ENCODE measurements at places on chromosomes 1 and 21.
A peak's percentile ranks its signal among the peaks of the same experiment; 100 is the strongest.

DNA sequence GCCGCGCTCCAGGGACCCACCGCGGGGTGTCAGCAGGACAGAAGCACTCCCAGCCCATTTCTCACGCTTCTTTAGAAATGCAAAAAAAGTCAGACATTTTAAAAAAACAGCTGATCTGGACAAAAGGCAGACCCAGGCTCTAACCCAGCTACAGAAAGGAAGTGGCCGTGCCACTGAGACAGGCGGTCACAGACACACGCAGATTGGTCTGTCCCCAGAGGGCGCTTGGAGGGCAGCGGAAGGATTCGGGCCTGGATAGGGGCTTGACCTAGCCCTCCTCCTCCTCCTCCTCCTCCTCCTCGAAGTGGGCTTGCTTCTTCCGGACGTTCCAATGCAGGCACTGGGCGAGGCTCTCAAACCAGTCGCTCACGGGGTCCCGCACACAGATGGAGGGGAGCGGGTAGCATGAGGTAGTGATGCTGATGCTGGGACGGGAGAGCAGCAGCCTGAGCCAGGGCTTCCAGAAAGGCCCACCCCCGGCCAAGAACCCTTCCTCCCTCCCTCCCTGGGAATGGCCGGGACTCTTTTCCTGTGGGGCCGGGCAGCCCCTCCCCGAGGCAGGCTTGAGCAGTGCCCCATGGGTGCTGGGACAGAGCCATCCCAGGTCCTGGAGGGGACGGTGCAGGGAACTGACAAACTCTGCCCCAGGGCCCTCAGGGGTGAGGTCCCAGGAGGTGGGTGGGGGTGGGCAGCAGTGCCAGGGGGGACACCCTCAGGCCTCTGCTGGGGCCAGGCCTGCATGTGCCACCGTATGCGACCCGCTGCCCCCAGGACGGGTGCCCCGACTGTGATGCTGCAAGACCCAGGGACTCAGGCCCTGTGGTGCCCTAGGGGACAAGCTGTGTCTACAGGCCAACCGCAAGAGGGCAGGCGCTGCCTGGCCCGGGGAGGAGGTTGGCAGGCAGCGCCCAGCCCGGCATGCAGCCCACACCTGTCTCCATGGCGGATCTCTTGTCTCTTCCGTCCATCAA, 25.3 kb downstream of the NADK start:
- no peak for DNase-seq

GRCh38 chr1:224173523-224173922, 9.5 kb upstream of the DEGS1 start:
- no peak for DNase-seq

DNA sequence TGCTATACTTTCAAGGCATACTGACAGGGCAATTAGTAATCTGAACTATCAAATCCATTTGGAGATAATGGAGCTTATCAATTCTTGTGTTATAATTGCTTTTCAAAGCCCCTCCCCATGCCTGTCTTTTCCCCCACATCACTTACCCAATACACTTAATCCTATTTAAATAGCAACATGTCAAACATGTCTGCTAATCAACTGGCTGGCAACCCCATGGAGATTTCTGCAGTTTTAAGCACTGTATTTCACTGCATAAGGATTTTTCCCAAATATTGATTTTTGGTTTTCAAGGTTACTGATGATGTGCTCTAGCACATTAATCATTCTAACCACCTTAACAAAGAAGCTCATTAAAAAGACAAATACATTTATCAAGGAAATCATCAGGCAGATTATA, 800.3 kb downstream of the PLA2G4A start:
- no peak for DNase-seq

GRCh38 chr1:193558491-193559028, 372.1 kb upstream of the B3GALT2 start:
- no peak for DNase-seq

- no peak for DNase-seq
These were observed 18.0 kb upstream of the RIPPLY3 start for GRCh38 chr21:36988536-36988935.

DNA sequence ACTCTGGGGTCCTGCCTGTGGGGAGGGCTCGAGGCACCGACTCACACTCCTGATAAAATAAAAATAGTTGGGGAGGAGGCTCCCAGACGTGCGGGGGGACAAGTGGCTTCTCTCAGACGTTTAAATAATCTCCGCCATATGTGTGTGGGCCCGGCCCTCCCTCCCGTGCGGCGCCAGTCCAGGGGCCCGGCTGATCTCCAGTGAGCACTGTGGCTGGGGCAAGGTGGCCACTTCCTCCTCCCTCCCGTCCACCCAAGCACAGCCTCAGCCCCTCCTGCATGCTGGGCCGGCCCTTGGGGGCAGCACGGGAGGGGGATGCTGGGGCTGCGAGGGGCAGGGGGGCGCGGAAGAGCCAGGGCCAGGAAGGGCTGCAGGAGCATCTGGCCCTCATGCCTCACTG, 4.0 kb upstream of the PLCH2 start:
- DNase-seq = no peak

DNA sequence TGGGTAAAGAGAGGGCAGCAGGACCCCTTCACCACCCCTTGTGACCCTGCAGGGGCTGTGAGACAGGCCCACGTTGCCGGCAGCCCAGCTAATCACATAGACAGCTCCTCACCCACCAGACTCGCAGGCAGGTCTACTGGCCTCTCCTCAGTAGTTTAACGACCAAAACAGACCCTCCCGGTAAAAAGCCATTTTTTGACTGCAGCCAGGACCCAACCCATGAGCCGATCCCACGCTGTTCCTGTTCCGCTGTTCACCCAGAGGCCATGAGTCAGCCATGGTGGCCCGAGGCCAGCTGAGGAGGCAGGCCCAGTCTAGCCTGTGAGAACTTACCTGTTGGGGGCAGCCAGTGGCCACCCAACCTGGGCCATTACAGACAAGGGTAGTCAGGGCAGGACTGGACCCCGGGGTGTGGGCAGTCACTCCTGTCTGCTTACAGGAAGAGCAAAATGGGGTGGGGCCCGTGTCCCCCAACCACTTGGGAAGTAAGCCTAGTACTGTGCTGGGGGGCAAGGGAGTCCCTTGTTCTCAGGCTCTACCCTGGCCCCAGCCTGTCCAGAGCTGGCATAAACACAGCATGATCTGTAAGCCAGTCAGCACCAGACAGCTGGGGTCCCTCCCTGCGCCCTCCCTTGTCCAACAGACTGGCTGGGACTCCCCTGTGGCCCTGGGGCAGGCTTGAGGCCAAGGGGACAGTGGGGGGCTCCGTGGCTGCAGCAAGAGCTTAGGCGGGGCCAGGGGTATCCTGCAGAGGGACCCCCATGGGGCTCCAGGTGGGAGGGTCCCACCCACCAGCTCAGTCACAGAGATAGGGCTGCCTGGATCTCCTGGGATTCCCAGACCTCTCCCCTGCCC, 61.9 kb downstream of the WNT9A start:
- no peak for DNase-seq

GRCh38 chr1:93140106-93140505, 40.1 kb downstream of the TMED5 start:
- DNase-seq = no peak

DNA sequence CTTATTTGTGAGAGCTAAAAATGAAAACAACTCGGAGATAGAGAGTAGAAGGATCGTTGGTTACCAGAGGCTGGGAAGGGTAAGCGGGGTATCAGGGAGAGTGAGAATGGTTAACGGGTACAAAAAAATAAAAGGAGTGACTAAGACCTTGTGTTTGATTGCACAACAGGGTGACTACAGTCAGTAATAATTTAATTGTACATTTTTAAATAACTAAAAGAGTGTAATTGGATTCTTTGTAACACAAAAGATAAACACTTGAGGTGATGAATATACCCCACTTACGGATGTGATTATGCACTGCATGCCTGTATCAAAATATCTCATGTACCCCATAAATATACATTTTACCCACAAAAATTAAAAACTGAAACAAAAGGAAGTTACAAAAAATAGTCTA, 29.4 kb downstream of the FOXJ3 start:
- DNase-seq = no peak

- DNase-seq = no peak
These were observed 18.6 kb downstream of the AZIN2 start for GRCh38 chr1:33099290-33100118.

- DNase-seq = no peak
These were observed 20.1 kb downstream of the AGT start for GRCh38 chr1:230693777-230694176.

- no peak for DNase-seq
These were observed 283.1 kb downstream of the GRIK1 start for GRCh38 chr21:29656504-29657239.

DNA sequence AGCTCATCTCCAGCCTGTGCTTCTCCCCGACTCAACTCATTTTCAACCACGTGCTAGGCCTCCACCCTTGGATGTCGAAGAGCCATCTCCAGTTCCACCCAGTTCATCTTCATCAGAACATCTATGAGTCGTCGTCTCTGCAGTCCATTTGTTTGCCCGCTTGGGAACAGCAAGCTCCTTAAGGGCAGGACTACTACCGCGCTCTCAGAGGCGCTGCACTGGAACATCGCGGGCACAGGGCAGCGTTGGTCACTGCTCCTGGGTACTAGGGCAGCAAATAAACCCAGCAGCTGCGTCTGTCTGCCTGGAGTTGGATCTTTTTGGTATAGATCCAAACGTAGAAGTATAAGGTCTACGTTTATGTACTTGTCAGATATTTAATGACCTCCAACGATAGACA, 478 bp upstream of the PRDM2 start:
- no peak for DNase-seq

- no peak for DNase-seq
These were observed 53.3 kb downstream of the OLFML3 start for GRCh38 chr1:114032271-114033215.

DNA sequence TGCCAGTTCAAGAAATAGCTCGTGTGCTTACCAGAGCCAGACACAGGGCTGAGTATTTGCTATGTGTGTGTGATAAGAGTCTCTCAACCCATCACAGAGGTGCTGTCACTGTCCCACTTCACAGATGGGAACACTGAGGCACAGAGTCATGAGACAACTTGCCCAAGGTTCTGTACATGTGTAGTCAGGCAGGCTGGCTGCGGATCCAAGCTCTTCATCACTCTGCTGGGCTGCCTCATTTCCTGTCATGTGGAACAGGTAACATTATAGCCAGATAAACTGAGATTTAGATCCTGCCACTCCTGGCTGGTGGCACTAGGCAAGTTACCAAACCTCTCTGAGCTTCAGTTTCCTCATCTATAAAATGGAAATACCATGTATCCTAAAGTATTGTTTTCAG, 77.8 kb downstream of the ITPKB start:
- DNase-seq = no peak

DNA sequence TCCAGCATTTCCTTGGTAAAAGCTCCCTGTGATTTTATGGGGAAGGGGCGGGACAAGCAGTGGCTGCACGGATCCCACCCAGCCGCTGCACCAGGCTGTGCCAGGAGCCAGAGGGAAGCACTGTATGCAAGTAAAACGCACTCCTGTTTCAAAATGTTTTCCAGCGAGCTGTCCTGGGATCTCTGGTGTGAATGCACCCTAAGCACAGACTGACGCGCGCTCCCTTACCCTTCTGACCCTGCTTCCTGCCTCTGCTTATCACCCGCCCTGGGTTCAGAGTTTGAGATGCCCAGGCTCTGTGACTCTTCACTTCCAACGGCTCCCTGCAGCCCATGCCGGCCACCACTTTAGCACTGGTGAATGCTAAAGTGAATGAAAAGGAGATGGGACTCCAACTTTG, 131.2 kb downstream of the RHOU start:
- peak; percentile 41 for DNase-seq

- DNase-seq = no peak
These were observed 177.1 kb upstream of the RAB4A start for GRCh38 chr1:229093609-229094336.

DNA sequence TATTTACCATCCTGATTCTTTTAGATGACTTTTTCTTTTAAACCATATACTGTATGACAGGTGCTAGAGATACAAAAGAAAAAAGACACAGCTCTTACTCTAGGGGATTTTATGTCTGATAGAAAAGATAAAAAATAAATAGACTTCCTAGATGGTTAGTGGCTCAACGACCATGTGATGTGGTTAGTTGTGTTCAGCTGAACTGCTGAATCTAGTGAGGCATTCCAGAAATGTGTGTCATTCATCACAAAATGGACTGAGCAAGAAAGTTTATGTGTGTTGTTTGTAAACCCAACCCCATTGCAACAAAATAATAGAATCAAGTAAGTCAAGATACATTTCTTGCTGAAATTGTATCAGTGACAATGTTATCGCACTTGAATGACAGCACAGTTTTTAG, 205.8 kb upstream of the LYPLAL1 start:
- DNase-seq = no peak

DNA sequence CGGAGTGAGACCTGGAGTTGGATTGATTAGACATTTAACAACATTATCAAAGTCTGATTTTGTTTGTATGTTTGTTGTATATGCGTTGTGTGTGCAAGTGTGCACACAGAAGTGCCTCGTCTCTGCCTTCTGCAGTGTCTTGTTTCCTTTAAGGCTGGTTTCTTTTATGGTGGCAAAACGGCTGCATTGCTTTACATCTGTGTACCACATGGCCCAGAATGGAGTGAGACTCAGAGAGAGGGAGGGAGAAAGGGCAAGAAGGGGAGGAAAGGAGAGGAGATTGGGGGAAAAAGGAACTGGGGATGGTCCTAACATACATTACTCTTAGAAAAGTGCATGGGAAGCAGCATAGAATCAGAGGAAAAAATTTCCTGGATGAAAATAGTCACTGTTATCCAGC, 99.7 kb upstream of the WLS start:
- no peak for DNase-seq

DNA sequence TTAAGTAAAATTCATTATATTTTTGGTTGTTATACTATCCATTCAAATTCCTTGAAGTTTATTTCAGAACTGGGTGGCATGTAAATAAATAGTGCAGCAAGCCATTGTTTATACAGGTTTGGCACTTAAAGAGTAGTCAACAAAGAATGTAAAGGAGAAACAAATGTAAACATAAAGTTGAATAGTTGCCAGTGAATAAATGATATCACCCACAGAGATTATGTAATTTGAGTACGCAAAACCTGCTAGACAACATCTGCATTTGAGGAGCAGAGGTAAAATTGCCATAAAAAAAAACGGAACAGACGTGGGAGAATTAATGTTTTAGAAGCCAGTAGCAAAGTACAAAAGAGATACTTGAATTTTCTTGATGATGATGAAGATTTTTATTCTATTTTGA, 111.6 kb downstream of the ADGRL2 start:
- no peak for DNase-seq

GRCh38 chr1:6011161-6011945, 19.1 kb upstream of the NPHP4 start:
- no peak for DNase-seq

DNA sequence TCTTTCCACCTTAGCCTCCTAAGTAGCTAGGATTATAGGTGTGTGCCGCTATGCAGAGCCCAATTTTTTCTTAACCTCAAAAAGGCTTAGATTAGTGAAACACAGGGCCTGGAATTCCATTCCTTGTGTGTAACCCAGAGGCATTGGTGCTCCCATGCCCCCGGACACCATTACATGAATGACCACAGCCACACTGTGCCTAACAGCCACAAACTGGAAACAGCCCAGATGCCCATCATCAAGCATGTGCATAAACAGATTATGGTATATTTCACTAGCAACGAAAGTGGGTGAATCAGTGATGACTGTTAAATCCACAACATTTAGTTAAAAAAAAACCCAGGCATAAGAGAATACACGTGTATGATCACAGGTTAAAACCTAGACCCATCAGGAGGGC, 24.4 kb downstream of the ADAM30 start:
- DNase-seq = no peak

Measured in substantia nigra (tissue), 51 donors.